Endothelial cell (in vitro differentiated cells): ENCODE measurements at places on chromosomes 6 and 20. TPM values are rescaled to one million over a fixed set of nuclear protein-coding genes. Genes with fewer than 3 reads are reported as not detected.

DNA sequence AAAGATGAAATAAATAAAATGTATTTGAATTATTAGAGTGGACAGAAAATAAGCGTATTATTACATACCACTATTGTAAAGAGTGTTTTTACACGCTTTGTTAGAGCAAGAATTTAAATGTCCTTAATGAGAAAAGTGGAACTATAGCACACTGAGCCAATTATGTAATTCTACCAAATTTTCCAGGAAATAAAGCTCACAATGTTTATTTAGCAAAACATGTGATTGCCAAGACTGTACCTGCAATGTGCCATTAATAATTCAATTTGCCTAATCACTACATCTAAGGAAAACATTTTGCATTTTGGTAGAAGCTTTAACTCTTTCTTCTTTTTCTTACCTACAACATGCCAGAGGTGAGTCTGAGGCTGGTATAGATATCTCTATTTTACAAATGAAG, 58.7 kb upstream of the PHACTR1 start:
- no peak for DNase-seq

DNA sequence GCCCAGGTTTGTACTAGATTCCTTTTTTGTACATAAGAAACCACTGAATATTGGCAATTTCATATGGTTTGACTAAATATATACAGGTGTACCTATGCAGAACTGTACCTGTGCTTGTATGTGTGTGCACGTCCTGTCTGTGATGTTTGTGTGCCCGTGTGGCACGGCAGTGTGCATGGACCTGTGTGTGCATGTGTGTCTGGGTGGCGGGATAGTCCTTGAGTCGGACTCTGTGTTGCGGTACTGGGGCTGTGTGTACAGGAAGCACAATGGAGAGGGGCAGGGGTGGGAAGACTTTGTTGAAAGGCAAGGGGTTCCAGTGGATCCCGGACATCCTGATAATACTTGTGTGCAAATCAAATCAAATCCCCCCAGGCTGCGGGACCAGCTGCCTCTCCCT, 3.4 kb upstream of the FAM83C start:
- DNase-seq, result no peak

GRCh38 chr6:5906340-5906670, 100.4 kb downstream of the NRN1 start:
- no peak for DNase-seq

- no peak for DNase-seq
Observed at GRCh38 chr6:159980474-159980873, 11.6 kb downstream of the IGF2R start.

DNA sequence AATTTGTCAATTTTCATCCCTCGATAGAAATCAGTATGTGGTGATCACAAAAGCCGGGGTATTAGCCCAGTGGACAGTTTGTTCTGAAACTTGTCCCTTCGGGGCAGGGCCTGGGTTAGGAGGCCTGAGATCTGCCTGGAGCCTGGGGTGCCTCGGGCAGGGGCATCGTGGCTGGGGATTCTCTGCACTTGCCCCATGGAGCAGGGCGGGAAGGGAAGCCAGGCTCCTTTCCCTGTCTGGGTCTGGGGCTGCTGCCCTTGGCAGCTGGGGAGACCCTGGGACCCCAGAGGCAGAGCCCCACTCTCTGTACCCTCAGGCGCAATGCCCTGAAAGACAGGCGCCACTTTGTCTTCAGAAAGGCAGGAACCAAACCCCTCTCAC, 27.4 kb downstream of the NTSR1 start:
- no peak for DNase-seq

GRCh38 chr6:45084257-45084656, 243.9 kb upstream of the RUNX2 start:
- DNase-seq, result no peak

GRCh38 chr6:47574789-47575188, 97.2 kb downstream of the CD2AP start:
- no peak for DNase-seq

- DNase-seq, result no peak
Observed at GRCh38 chr6:41719436-41720261, 15.8 kb downstream of the TFEB start.

DNA sequence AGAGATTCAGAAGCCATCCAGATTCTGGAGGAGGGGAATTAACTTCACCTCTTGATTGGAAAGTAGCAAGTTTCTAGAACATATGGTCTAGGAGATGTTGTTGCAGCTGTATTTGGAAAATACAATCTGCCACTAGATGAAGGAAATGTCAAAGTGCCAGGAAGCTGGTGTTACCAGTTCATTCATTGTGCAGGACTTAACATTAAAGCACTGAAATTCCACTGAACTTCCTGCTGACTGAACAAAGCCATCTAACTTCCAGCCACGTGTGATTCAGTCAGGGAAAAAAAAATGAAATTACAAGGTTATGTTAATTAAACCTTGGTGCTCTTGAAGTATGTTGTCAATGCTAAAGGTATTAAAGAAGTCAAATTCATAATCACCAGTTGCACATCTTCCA, 321.5 kb upstream of the SASH1 start:
- no peak for DNase-seq

GRCh38 chr6:93454533-93454932, 35.2 kb upstream of the EPHA7 start:
- no peak for DNase-seq

Gene ZSCAN16
- total RNA-seq, result 6.5 TPM

DNA sequence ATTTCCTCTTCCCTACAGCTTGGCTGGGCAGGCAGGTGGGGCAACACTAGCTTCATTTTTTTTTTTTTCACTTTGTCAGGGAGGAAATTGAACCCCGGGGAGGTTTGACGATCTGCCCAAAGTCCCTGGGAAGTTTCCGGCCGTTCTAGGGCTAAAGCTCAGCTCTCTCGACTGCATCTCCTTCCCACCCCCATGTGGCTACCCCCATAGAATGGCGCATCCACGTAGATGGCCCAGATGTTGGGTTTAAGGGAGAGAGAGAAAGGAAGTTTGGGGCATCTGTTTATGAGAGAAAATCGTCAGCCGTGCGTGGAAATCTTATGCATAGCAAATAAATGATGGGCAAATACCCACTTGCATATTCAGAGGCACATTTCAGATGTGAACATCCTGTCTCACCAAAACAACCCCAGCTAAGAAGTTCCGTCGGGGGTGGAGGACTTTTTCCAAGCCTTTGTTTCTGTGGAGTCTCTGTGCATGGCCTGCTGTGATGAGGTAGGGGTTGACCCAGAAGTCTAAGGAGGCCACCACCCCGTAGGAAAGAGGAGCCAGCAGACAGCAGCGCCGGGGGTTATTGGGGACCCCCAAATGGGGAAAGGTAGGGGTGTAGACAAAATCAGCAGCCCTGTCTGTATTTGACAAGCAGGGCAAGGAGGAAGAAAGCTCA, 40.5 kb upstream of the ZNF831 start:
- no peak for DNase-seq

Gene PHIP
- total RNA-seq, result 42.4 TPM

Gene MAPK13
- total RNA-seq, result 6.6 TPM

DNA sequence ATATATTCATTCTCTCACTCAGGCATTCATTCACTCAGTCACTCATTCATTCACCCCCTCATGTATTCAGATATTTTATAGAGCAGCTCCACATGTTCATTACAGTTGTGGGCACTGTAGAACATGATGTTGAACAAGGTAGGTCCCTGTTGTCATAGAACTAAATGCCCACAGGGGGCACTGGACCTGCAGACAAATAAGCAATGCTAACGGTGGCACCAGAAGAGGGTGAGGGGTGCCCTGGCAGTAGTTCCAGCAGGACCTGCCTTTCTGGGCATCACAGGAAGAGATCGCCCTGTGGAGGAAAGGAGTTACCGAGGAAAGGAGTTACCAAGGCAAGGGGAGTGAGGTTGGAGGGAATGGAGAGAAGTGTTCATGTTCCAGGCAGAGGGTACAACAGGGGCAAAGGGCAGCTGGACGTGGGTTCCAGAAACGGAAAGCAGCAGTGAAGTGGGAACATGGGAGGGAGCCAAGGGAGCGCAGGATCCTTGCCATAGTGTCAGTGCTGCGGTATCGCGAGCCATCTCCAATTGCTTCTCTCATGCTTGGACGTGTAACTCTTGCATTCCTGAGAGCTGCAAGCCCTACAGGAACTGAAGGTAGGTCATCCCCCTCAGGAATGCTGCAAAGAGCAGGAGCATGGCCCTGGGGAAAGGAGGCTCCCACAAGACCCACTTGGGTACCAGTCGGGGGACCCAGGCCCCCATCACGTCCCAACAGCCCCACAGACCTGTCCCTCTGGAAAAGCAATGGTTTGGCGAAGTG, 128.2 kb downstream of the EDN3 start:
- DNase-seq, result no peak
